ENCODE measurements at places on chromosomes 16 and 17.

DNA sequence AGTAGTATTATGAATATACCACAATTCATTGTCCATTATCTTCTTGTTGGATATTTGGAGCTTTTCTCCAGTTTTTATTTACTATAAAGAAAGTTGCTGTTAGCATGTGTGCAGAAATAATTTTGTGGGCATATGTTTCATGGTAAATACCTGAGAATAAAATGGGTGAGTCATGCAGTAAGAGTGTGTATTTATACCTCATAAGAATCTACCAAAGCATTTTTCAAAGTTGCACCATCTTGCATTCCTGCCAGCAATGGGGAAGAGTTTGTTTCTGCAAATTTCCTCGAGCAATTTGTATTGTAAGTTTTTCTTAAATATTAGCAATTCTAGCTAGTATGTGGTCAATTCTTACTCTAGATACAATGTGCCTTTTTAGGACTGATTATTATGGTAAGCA lies 7.9 kb upstream of the MON1B start:
- DNase-seq, result no peak

- no peak for DNase-seq
These were observed 92.5 kb downstream of the N4BP1 start for GRCh38 chr16:48517493-48517892.

- no peak for DNase-seq
These were observed 33.5 kb downstream of the C16orf87 start for GRCh38 chr16:46797501-46797900.

DNA sequence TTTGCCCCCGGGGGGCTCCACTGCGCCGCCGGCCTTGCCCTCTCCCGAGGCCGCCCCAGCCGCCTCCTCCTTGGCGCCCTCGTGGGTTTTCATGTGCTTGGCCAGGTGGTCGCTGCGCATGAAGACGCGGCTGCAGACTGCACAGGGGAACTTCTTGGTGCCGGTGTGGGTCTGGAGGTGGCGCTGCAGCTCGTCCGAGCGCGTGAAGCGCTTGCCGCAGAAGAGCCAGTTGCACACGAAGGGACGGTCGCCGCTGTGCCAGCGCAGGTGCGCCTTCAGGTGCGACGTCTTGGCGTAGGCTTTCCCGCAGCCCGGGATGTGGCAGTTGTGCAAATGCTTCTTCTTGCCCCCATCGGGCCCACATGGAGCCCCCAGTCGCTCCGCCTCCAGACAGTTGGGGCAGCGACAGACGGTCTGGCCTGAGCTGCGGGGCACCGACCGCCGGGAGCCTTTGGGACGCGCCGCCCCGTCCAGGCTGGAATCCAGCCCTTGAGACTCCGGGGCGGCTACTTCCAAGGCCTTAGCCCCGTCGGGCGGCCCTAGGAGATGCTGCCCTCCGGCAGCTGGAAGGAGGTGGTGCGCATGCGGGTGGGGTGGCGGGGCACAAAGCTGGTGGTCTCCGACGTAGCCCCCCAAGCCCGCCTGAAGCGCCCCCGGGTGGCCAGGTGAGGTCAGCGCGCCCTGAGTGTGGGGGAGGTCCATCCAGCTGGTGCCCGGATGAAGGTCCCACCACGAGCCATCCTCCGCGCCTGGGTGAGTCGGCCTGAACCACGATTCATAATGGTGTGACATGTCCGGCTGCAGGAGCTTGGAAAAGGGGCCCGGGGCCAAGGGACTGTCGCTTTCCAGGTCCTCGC lies 3.4 kb downstream of the SP6 start:
- peak; percentile 36 for DNase-seq

DNA sequence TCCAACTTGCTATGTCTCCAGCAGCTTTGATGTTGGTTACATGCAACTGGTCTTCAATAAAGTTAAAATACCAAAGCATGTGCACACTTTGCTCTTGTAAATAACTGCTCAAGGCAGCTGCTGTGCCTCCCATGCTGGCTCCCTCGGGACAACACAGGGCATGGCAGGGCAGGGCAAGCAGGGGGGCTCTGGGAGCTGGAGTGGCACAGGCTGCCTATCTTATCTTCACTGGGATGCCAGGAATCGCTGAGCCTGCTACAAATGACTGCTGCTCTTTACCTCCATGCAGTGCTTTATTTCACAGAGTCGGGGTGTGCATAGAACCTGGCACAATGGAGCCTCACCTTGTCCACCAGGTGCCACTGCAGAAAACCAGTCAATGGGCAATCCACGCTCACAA lies 21.8 kb downstream of the PEMT start:
- DNase-seq, result no peak

- DNase-seq, result no peak
These were observed 12.1 kb downstream of the METRNL start for GRCh38 chr17:83091257-83092141.

DNA sequence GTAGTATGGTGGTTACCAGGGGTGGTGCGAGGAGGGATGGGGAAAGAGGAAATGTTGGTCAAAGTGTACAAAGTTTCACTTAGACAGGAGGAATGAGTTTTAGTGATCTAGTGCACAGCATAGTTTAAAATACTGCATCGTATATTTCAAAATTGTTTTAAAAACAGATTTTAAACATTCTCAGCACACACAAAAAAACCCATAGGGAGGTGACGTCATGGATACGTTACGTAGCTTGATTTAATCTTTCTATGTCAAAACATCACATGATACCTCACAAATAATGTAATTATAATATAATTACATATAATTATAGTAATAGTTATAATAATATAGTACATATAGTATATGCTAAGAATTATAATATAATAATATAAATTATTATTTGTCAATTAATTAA lies 614.2 kb downstream of the TMEM114 start:
- DNase-seq, result no peak
